Activated CD4-positive, CD25-positive, alpha-beta regulatory T cell (primary cell): ENCODE measurements at places on chromosomes 7 and 10.
A peak's percentile ranks its signal among the peaks of the same experiment; 100 is the strongest.

DNA sequence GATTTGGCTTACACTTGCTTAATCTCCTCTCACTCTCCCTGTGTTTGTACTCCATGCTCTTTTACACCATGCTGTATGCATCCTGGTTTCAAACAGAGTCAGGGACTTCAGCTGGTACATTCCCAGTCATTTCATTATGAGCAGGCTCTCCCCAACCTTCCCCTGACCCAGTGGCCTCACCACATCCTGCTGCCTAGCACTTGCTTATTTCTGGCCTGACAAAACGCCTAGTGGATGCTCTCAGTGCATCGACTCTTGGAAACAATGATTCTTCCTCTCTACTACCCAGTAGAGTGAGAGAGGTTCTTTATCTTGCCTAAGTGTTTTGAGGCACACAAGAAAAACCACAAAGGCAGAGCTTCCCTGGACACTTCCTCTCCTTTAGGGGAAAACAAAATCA, 63.4 kb downstream of the CAV1 start:
- DNase-seq = no peak

GRCh38 chr7:149334930-149335329, 72.9 kb downstream of the ZNF783 start:
- no peak for DNase-seq

DNA sequence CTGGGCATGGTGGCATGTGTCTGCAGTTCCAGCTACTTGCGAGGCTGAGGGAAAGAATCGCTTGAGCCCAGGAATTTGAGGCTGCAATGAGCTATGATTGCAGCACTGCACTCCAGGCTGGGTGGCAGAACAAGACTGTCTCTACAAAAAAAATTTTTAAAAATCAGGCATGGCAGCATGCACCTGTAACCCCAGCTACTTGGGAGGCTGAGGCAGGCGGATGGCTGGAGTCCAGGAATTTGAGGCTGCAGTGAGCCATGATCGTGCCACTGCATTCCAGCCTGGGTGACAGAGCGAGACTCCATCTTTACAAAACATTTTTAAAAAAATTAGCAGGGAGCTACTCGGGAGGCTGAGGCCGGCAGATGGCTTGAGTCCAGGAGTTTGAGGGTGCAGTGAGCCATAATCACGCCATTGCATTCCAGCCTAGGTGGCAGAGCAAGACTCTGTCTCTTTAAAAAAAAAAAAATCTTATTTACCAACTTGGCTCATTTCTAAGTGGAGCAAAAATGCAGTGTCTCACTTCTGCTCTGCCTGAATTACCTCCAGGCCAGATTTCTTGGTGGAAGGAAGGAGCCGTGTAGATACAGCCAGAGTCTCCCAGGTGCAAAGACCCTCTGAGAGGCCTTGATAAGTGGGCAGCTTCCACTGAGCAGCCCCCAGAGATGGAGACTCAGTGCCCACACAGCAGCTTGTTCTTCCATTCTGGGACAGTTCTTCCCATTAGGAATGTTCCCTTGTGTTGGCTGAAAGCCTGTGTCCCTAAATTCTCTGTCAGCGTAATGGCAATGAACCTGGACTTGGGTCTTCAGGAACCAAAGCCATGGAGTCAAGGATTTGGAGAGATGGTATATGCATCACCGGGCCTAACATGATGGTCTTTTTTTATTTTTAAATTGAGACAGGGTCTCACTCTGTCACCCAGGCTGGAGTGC, 30.0 kb downstream of the GTF2IRD1 start:
- DNase-seq = no peak

DNA sequence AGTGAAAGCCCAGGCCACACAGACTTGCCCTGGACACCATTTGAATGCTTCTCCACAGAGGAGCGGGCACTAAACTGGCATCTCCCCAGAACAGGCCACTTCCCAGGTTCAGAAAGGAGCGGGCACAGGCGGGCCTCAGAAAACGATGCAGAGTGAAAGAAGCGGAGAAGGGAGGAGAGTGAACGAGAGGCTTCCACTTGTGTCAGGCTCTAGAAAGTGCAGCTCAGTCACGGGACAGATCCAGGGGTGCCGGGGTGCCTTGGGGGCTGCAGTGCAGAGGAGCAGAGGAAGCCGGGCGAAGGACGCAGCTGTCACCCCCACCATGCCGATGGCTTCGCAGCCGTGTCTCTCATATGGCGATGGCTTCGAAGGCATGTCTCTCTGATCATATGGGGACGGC, 26.1 kb upstream of the PRKAR1B start:
- DNase-seq = no peak

DNA sequence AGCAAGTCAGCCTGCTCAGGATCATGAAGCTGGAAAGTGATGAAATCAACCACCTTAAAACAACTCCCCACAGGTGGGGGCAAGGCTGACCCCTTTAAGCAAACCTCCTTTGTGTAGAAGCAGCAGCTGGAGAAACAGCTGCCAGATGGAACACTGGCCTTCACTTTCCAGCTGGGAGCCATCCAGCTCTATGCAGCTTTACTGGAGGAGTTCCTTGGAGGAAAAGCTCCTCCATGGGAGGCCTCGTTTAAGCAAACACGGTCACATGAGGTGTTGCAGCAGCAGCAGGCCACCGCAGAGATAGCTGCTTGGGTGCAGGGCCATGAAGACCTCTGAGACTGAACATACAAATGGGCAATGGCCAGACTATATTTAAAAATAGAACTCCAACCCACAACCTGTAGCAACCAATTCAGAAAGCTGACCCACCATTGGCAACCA, 13.0 kb upstream of the DLG5 start:
- no peak for DNase-seq

DNA sequence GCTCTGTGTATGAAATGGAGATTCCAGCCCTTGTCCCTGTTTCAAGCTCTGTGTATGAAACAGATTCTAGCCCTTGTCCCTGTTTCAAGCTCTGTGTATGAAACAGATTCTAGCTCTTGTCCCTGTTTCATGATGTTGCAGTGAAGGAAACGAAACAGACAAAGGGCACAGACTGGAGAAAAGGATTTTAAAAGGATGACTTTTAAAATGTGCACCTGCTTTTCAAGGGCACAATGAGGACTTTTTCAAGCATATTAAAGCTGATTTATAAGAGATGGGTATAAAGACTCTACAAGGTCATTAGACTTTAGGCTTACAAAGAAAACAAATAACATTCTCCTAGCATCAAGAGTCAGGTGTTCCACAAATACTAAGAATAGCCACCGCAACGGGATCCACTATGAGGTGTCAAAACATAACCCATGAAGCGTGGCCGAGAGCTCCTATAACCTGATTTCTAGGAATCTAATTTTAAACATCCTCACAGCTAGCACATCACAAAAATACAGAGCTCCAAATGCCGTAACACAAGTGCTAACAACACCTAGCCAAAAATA, 29.0 kb downstream of the DIP2C start:
- no peak for DNase-seq

- DNase-seq = peak; percentile 20
Measured at GRCh38 chr10:14536241-14537213, 205.8 kb upstream of the FRMD4A start.

GRCh38 chr10:106189292-106189691, 975.2 kb downstream of the SORCS1 start:
- no peak for DNase-seq

DNA sequence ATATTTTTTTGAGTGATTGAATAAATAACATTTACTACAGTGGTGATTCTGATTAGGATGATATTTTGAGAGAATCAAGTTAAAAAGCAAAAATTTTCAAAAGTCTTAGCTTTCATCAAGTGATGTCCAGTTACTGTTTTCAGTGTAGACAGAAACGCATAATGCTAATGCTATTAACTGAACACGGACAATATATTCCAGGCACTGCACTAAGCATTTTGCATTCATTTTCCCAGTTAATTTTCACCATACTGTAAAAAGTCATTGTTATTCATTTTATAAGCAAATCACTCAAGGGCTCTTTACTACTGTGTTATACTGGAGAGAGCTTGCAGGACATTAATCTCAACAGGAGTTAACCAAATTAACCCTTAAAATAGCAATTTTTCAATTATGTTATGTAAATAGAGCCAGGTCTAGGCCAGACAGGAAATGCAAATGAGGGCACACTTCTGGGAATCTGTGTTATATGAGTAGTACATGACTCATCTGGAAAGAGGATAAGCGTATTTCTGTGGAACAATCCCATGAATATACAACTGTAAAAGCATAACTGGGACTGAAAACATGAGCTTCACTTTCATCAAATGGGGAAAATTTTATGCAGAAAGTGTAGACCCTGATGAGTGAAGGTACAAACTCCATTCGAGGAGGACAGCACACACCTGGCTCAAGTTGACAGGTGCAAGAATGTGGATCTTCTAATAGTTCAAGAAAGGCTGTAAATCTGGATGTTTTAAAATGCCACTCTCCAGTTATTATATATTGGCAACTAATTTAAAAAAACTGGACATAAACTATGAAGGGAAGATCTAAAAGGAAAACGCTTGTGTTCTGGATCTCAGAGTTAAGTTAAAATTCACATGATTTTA, 75.4 kb downstream of the ANK3 start:
- DNase-seq = no peak

GRCh38 chr7:37817996-37818720, 30.2 kb upstream of the NME8 start:
- no peak for DNase-seq

DNA sequence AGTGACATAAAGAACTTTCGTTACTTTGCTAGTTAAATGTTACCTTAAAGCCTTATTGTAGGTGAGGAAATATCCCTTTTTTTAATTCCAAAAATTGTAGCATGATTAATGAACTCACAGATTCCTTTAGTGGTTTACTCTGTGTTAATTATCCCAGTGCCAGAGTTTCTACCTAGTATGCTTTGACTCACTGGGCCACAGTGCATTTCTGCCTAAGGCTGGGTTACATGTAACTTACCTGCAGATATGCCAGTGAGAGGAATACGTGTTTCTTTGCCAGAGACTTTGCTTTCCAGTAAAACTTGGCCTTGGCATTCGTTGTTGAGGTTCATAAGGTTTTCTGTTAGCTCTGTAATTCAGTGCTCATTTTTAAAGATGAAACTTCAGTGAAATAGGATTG, 380.8 kb upstream of the LRGUK start:
- no peak for DNase-seq

- no peak for DNase-seq
Measured at GRCh38 chr10:30973737-30974136, 57.9 kb downstream of the ZNF438 start.

DNA sequence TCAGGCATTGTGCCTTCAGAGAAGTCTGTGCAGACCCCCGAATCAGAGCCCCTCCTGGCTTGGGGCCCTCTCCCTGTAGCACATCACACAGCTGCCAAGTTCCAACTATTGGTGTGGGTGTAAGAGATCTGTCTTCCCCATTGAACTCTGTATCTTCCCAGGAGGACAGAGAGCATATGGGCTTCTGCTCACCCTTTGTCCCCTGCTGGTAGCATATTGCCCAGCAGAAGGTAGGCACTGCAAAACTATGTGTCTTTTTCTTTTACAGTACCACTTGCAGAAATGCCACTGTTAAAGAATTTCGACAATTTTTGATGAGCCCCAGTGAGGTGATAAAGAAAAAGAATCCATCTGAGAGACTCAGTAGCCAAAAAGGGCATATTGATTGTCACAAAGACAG, 59.6 kb downstream of the NPY start:
- no peak for DNase-seq

DNA sequence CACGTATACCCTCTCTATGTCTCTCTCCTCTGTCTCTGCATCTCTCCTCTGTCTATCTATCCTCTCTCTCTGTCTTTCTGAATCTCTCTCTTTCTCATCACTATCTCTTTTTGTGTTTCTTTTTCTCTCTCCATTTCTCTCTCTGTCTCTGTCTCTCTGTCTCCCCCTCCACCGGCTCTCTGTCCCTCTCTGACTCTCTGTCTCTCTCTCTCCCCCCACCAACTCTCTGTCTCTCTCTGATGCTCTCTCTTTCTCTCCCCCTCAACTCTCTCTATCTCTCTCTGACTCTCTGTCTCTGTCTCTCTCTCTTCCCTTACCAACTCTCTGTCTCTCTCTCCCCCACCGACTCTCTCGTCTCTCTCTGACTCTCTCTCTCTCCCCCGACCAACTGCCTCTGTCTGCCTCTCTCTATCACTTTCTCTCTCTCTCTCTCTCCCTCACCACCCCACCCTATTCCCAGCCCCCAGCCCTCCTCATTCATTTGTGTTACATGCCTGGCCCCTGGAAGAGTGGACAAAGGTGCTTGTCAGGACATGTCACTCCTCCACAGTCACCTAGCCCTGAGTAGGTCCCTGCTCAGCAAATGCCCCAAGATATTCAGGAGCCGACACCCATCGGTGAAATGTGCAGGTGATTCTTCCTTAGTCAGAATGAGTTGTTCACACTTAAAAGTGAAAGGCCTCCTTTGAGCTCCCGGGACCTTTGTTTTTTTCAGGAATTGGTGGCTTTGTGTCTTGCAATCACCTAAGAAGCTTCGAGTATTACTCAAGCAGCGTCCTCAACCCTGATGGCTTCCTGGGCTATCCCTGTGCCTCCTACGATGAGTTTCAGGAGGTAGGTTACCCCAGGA, 13.6 kb downstream of the PNLIPRP2 start:
- DNase-seq = no peak

DNA sequence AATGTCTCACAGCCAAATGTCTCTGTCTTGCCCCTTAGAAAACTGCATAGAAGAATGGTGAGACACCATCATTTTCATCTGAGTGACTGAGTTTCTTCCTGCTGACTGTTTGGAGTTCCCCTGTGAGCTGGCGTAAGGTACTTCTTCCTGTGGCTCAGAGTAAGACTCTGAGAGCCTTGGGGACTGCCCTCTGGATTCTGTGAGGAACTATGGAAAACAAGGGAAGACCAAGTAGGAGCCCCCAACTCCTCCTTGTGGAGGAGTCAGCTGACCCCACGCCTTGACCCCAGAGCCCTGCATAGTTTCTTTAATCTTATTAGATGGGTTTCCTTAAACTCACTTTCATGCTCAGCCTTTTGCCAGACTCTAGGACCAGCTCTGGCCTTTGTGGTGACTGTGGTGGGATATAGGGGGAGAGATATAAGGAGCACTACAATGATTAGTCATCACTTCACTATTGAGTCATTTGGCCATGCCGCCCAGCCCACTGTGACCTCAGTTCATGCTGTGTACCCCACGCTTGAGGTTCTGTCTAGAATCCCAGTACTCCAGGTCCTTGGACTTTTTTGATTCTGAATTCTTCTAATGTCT, 51.8 kb upstream of the FAM133B start:
- no peak for DNase-seq

- no peak for DNase-seq
Measured at GRCh38 chr10:29245476-29245875, 43.4 kb upstream of the LYZL1 start.
